GM10248 (cell line): ENCODE measurements at places on chromosomes 5 and 9.

- DNase-seq, result no peak
Observed at GRCh38 chr5:173018358-173018757, 34.8 kb downstream of the ATP6V0E1 start.

- no peak for DNase-seq
Observed at GRCh38 chr5:23440703-23441102, 66.7 kb upstream of the PRDM9 start.

- DNase-seq, result no peak
Observed at GRCh38 chr5:168187614-168188013, 103.8 kb upstream of the WWC1 start.

GRCh38 chr5:178573216-178573615 lies 17.0 kb downstream of the COL23A1 start:
- DNase-seq, result no peak

DNA sequence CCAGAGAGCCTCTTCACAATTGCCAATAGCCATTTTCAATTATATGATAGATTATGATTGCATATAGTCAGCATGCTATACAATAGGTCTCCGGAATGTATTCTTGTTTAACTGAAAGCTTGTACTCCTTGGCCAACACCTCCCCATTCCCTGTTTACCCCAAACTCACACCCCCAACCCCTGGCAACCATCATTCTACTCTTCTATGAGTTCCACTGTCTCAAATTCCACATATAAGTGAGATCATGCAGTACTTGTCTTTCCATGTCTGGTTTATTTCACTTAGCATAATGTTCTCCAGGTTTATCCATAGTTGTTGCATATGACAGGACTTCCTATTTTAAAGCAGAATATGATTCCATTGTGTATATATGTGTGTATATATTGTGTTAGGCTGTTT lies 110.7 kb upstream of the STC2 start:
- DNase-seq, result no peak

- DNase-seq, result no peak
Observed at GRCh38 chr9:112620388-112620787, 97.5 kb downstream of the INIP start.

- peak; percentile 27 for DNase-seq
Observed at GRCh38 chr9:90142580-90142979, 500.0 kb downstream of the DIRAS2 start.

DNA sequence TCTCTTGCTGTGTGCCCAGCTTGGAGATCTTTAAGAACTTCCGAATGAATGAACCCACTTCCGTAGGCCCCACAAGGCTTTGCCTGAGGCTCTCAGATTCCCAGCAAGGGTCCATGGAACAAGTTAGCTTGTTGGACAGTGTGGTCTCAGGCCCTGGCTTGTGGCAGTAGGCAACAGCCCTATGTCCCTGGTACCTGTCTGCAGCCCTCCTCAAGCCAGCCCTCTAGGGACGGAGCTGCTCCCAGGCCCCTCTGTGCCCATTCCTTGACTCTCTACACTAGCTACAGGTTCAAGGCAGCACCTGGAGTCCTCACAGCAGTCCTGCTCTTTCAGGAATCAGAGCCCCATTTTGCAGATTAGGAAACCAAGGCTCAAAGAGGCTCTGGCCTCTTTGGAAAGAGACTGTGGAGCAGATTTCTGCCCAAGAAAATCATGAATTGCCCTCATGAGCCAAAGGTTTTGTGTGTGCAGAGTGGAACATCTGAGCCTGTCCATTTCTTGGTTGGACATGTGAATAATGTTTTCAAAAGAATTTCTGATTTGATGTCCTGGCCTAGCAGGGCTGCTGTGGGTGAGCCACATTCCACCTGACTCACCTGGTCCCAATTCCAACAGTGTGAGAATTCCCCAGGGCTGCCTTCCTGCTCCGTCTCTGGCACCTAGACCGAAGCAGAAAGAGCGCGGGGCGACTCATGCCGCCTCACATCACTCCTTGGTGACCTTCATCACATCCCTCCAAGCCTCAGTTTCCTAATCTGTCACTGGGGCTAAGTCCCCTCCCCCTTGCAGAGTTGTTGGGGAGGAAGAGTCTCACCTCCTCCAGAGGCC lies 131.7 kb downstream of the BARX1 start:
- no peak for DNase-seq

- no peak for DNase-seq
Observed at GRCh38 chr5:180001136-180001535, 70.4 kb downstream of the RNF130 start.

DNA sequence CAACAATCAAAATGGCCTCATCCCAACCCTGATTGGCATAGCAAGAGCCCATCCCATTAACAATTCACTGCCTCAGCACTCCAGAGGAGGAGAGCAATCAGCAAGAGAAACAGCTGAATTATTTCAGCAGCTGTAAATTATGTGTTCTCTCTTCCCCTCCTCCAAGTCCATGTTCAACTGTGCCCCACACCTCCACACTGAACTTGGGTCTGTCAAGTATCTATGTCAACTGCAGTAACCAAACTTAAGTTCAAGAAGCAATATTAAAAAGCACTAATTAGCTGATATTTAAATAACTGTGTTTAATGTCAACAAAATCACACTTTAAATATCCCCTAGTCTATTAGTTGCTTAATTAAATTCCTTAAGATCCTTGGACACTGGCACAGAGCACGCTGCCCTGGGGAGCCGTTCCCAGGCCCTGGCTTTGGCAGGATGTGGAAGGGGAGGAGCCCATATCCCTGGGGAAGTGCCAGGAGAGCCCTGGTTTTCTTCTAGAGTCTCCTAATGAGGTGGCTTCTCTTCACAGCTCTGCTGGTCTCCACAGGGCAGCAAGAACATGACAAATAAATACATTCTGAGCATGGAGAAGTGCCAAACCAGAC lies 50.6 kb downstream of the SIL1 start:
- DNase-seq, result no peak

DNA sequence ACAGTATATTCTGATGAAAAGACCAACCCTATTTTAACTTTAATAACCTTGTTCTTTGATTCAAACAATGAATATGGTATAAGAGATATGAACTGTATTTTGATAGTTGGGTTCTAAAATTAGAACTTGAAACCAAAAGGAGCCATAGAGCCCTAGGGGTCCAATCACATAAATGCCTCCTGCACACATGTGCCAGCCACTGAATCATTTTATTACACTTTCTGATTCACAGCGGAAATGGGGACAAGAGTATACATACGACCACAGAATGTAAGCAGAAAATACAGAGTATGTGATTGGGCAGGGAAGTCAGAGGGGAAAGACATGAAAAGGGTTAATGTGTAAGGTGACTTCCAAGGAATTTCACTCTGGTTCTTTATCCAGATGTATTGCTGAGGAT lies 1000.2 kb downstream of the NR2F1-AS1 start:
- DNase-seq, result no peak

DNA sequence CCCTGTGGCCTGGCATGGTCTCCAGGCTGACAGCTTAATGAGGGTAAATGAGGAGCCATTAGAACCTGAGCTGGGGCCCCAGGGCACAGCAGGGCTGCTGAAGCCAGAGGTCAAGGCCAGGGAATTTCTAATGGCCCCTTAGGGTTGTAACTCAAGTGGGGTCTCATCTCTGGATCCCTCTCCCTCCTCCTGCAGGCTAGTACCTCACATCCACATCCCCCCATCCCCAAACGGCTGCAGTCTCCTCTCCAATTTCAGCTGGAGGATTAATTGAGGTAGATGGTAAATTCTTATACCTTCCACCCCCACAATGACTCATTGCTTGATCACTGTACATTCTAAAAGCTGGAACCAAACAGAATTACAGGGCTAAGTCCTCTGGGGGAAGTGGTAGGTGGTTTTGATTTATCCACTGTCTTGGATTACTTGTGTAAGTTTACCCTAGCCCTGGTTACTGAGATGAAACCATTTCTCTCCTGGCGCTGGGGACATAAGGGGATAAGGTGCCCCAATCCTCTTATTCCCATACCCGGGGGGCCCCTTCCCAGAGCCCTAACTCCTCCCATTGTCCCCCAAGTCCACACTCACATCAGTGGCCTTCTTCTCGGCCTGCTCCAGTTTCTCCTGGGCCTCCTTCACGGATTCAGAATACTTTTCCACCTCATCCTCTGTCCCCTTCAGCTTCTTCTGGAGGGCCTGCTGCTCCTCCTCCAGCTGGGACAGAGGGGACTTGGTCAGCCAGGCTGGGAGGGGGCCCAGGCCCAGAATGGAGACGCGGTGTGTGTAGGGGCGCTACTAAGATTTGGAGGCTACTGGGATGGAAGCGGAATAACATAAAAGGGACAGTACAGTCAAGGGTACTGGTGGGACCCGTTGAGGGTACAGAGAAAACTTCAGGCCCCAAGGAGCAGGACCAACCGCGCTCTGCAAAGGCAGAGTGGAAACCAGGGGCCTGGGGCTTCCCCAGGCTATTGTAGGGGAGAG lies 875 bp downstream of the TPM2 start:
- no peak for DNase-seq

- peak; percentile 39 for DNase-seq
Observed at GRCh38 chr5:52989781-52990527, 802 bp downstream of the ITGA2 start.

- no peak for DNase-seq
Observed at GRCh38 chr5:167634432-167634831, 657.0 kb upstream of the WWC1 start.

GRCh38 chr5:98753507-98753906 lies 20.0 kb upstream of the RGMB start:
- no peak for DNase-seq

DNA sequence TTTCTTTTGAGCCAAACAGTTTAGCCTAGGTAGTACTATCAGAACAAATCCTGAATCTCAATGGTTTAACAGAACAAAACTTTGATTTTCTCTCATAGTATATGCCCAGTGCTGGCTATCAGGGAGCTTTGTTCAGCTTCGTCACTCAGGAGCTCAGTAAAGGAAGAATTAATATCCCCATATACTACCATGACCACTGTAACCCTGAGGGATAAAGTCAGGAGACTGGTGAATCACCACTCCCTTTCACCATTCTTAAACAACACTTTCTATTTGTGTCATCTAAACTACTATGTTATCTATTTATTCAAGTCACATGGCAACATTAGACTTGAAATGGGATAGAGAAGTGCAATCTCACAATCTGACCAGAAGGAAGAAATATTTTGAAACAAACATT lies 522.6 kb upstream of the COX7C start:
- DNase-seq, result no peak

GRCh38 chr5:37436146-37436934 lies 57.2 kb downstream of the WDR70 start:
- no peak for DNase-seq

GRCh38 chr5:128532127-128532526 lies 5.9 kb downstream of the FBN2 start:
- DNase-seq, result no peak

DNA sequence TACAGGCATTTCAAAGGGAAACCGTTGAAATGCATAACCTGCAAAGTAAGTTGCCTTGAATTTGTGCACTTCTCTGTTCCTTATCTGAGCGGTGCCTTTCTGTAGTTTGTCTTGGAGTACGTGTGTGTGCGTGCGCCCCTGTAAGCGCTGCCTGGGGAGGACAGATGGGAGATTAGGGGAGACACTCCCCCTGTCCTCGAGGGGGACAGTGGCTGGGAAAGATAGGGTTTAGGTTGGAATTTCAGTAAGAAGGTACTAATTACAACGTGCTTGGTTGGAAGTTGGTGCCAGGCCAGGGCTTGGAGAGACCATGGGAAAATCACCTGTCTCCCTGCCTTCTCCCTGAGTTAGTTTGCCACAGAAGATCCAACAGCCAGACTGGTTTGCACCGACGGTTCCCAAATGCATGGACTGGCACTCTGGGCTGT lies 73.2 kb downstream of the PIK3R1 start:
- DNase-seq, result no peak

DNA sequence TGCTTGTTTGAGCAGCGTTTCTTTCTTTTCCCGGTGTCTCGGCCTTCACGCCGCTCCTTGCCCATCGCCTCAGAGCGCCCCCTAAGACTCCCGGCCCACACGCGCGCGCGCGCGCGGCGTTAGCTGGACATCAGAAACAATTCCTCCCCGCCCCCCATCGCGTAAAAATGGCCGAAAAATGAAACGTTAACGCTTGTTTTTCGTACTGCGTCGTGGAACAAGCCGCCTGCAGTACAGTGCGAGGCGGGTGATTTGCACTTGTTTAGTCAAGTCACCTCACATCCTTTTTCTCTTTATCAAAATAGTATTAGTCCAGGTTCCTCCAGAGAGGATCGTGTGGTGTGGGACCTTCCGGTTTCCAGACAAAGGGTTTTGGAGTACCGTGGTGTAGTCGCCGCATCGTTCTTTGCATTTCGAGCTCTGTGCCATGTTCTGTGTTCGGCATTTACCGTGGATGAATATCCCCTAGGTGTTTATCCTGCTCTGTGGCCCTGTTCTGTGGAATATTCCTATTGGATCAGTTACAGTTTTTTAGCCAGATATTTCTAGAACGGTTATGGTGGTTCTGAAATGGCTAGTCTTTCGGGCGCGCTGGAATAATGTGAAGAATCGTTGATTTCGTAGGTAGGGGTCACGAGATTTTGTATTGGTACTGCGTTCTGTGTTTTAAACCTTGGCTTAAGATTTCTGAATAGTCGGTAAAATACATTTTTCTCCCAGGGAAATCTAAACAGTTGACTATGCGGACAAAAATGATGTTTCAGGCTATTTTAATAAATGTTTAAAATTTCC lies 1.0 kb downstream of the MATR3 start:
- DNase-seq, result peak; percentile 48

GRCh38 chr9:93295456-93296076 lies 111.6 kb downstream of the WNK2 start:
- DNase-seq, result peak; percentile 26

DNA sequence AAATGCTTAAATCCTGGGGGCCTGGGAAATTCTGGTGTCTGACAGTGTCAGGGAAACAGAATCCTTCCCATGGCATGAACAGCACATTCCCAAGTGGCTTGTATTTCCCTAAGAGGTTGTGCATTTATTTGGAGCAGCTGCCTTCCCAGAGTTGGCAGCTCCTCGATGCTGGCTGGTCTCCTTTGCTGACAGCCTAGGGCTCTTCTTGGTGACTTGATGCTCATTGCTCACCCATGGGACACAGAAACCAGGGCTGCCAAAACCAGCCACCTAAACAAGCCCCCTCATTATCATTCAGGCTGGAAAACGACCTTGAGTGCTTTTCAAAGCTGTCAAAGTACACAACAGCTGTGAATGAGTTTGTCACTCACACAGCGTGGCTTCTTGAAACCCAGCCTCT lies 24.2 kb downstream of the ENHO start:
- DNase-seq, result no peak

GRCh38 chr5:44443172-44443571 lies 54.0 kb upstream of the FGF10 start:
- no peak for DNase-seq

DNA sequence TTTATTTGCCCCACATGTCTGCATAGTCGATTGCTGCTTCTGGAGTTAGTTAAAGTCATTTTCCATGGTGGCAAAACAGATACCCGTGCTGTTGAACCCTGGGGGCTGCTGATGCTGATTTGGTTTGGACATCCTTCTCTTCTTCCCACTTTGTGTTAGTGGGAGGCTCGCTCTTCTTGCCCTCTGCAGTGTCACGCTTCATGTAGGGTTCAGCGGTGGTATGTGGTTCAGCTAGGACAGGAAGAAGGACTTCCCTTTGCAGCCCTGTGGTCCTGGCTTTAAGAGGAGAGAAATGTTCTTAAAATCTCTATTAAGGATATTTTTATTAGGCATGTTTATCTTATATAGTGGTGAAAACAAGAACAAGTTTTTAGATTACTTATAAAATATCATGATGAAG lies 36.2 kb downstream of the SLC36A1 start:
- DNase-seq, result no peak
